ENCODE measurements at places on chromosomes 1 and 21.

DNA sequence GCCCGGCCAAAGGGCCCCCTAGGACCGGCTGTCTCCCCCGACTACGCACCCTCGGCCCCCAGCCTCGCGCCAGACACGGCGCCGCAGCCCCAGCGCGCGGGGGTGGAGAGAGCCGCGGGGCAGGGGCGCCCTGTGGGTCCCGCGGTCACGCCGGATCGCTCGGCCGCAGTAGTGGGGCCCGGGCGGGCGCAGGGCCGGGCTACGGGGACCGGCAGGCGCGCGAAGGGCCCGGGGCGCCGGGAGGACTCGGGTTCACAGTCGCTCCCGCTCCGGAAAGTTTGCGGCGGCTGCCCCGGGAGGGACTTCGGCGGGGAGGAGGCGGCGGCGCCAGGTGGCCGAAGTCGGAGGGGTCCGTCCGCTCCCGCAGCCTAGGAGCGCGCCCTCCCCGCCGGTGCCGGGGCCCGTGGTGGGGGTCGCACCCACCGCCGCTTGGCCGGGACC lies 7.1 kb upstream of the ZNF669 start:
- DNase-seq: no peak

GRCh38 chr1:41720861-41721410 lies 197.8 kb downstream of the HIVEP3 start:
- no peak for DNase-seq

DNA sequence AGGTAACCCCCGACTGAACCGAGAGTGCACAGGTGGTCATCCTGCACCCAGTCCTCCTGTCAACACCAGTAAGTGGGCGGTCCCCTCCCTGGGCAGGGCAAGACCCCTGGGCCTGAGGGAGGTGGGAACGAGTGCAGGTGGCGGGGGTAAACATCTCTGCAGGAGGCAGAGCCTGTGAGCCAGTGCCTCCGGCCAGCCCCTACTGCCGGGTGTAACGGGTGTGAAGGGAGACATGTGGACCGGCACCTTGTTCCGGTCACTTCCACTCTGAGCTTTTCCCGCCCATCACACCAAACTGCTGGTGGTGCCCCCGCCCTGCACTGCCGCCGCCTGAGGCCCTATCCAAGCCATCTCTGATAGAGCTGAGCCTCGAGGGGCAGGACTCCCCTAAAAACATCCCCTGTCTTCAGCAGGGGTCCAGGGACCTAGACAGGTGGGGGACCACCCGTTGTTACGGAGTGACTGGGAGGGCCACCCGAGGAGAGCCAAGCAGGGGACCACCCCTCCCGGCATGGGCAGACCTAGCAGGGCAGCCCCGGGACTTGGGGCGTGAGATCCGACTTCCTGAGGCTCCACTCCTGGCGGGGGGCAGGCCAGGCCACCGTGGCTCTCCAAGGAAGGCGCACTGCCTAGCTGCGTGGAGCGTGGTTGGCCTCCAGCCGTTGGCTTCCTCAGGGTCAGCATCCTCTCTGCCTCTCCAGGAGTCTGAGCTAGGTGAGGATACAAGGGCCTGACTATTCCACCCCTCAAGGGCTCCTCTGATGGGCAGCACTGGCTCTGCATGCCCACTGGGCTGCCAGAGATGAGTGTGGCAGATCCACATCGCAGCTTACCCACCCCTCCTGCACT lies 43.8 kb upstream of the LBR start:
- no peak for DNase-seq

DNA sequence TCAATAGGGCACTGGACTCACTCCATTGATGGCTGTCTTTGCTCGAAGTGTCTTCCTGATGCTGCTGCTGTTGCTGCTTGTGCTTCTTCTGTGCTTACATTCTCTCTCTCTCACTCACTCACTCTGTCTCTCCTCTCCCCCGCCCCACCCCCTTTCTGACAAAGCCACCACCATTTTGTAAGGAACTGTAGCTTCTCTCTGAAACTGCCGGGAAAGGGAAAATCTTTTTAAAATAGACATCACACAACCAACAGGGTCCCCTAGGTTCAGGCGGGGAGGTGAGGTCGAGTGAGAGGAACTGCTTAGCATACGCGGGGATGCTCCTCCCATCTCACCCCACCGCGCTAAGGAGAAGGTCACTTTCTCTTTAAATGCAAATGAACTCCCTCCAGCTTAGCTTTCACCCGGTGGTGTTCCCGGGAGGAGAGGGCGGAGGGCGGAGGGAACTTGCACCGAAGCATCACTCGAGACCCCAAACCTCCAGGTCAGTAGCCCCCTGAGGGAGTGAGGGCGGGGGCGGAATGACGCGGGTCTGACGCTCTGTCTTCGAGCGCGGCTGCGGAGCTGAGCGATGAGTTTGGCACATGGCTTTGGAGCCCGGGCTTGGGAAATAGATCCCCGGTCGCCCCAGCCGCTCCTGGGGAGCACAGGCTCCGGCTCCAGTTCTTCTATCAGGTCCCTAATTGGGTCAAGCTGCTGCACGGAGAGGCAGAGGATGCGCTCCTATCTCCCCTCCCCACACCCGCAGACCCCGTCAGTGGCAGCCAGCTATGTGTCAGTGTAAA lies at the start of gene CCDC28B:
CCDC28B (plus strand) TSS at position 370 of the 785 bp plus-strand sequence. CDS start 1,341 bp downstream, outside the sequence.
- DNase-seq: peak; percentile 49

GRCh38 chr1:234909851-234910250 lies 218.8 kb downstream of the TOMM20 start:
- no peak for DNase-seq

DNA sequence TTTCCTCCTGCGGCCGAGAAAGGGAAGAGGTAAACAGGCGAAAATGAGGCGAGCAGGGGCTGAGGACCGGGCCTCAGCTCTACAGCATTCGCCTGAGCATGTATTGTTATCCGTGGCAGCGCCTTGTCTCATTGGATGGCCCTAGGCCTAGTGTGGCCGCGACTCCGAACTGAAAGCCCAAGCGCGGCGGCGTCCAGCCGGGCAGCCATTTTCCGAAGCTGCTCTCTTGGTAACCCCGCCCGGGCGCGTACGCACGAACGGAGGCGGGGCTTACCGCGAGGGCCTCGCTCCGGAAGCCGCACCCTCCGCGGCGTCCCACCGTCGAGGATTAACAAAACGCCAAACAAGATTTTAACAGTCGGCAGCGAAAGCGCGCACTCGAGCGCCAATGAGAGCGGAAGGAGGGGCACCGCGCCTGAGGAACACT lies 797 bp upstream of the USP1 start:
- peak; percentile 100 for DNase-seq

- no peak for DNase-seq
Measured at GRCh38 chr1:14362331-14362730, 236.2 kb upstream of the KAZN start.

DNA sequence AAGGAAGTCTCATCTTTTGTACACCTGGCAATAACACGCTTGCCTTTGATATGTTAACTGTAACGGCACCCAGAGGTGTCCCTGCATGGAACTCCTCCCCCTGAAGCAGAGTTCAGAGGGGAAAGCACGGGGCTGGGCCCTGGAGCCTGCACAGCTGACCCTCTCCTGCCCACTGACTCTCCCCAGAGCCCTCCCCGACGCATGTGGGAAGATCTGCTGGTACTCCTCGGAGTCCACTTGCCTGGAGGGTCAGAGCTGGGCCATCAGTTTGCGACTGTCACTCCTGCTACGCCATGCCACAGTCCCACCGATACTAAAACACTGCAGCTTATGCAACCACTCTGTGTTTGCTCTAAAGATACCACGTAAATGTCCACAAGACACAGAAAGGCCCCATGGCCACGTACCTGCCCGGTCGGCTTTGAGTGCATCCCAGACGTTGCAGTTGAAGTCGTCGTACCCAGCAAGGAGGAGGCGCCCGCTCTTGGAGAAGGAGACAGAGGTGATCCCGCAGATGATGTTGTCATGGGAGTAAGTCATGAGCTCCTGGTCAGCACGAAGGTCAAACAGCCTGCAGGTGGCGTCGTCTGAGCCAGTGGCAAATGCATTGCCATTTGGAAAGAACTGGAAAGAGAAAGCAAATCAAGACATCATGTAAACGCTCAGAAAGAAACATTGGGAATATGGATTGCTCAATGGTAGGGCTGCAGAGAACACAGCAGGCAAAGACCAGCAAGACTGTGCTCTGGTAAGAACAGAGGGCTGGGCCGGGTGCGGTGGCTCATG lies 10.6 kb upstream of the NADK start:
- DNase-seq: no peak

- no peak for DNase-seq
Measured at GRCh38 chr1:87089070-87089736, 174.8 kb downstream of the HS2ST1 start.

DNA sequence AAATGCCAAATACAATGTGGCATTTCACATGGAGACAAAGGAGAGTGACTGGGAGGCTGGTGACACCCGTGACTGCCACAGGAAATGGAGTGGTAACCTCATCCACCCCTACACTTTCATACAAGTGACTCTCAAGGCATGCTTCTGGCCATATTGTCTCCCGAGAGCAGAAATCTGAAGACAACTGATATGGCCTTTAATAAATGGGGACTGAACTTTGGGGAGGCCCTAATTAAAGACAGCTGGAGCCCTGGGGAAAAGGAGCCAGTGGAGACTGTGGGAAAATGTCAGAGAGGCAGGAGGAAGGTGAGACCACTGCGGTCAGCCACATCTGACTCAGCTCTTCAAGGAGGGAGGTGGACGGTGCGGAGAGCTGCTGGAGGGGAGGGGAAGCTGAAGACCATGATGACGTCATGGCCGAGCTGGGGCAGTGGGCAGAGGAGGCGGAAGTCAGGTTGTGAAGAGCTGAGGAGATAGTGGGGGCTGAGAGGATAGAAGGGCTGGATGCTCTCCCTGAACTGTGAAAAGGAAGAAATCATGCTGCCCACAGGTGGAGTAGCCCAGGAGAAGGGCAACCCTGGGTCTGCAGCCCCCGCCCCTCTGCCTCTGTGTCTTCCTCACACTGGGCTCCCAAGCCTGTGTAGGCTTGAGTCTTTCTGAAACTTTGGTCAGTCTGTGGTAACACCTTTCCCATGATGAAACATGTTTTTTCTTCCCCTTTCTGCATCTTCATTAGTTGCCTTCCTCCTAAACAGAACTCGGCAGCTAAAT lies 14.0 kb upstream of the NCF2 start:
- no peak for DNase-seq

- DNase-seq: peak; percentile 50
Measured at GRCh38 chr1:41726899-41727748, 191.6 kb downstream of the HIVEP3 start.

DNA sequence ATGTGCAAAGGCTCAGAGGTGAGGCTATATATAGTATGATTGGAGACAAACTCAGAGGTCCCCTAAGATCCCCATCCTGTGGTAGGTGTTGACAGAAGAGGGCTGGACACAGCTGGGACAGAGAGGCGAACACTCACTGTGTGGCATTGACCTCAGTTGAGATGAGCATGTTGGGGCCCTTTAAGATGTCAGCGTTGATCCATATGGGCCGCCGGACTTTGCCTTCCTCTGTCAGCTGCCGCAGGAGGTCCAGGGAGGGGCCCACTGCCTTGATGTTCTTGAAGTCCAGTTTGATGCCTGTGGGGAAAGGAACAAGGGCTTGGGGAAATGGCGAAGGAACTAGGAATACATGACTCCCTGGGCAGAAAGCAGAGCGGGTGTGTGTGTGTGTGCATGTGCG lies 8.8 kb downstream of the FAM151A start:
- no peak for DNase-seq
